ENCODE measurements at places on chromosomes 2 and 18.

DNA sequence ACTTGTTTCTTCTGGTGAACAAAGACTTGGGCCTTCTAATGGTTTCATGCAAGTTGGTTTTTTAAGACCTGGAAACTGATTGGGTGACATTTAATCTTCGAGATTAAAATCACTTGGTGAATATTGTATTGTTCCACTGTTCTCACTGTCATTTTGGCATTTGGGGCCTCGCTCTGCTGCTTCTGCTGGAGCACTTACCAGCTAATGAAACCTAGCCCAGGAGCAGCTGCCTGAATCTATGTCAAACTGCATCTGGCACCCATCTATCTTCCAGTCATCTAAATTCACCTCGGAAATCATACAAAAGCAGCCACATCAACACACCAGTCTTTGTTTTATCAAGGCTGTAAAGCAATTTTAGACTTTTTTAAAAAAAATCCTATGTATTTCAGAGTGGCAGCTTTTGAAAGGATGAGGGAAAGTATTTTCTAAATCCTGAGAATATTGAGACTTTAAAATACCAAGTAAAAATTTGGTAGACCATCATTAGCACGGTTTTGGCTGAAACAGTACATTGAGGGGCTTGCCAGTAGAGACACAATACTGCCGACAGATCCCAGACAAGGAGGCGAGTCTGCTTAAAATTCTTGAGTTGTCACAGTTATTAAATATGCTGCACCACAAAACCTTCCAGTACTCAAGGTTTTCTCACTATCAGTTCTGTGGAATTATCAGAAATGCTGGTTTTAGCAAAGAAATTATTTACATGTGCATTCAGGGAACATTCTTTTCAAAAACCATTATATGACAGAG is 26.1 kb upstream of the SERTAD2 start:
- no peak for DNase-seq

GRCh38 chr2:128413014-128413717 is 94.5 kb upstream of the HS6ST1 start:
- no peak for DNase-seq

GRCh38 chr18:44725300-44726058 is 44.8 kb downstream of the SETBP1 start:
- DNase-seq, result no peak

- no peak for DNase-seq
Measured at GRCh38 chr18:59466980-59467379, 107.9 kb upstream of the LMAN1 start.

- DNase-seq, result no peak
Measured at GRCh38 chr18:43869451-43870008, 592.2 kb upstream of the SYT4 start.

DNA sequence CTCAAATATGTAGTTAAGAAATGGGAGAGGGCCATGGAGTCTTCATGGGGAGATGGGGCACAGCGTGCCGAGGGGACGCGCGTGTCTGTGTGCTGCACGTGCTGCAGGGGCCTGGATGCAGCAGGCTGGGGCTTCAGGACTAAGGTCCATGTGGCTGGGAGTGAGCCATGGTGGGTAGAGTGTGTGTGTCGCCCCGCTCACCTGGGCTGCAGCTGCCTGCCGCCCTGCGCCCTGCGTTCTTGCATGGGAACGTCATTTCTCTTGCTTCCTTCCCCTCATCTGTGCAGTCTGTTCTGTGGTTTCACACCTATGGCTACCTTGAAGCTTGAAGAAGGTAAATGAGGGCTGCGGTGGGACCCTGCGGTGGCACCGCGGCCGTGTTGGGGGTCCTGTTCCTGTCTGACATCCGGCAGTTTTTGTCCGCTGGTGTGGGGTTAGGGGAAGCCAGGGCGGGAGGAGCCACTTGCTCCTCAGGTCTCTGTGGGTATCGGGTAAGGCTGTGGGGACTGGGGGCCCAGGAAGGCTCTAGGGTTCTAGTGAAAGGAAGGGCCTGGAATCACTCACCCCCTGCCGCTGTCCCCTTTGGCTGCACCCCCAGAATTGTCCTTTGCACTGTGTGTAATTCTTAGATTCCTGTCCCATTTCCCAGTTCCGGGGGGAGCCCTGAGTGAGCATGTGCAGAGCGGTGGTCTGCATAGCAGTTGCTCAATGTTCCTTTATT is 54.1 kb upstream of the HS6ST1 start:
- DNase-seq, result no peak

- peak; percentile 20 for DNase-seq
Measured at GRCh38 chr2:182081602-182082260, 96.1 kb downstream of the PPP1R1C start.
